ENCODE measurements at places on chromosomes 16 and 17. TPM values are rescaled to one million over a fixed set of nuclear protein-coding genes. Genes with fewer than 3 reads are reported as not detected.

EDC4 gene
- 38.0 TPM for total RNA-seq

SPNS2 gene
- under 0.01 TPM for total RNA-seq

SLC25A39 gene
- total RNA-seq: 47.0 TPM

C1QL1 gene
- 1.3 TPM for total RNA-seq

NLRP1 gene
- total RNA-seq: 11.8 TPM

- H3K27me3 ChIP-seq: peaks cover 12% of the 10 kb centered on the region
- H3K4me1 ChIP-seq: no peaks in the 10 kb centered on the region
- no peak overlapping the region for H3K4me3 ChIP-seq
- H3K36me3 ChIP-seq: no peaks in the 10 kb centered on the region
- H3K27ac ChIP-seq: no peak overlapping the region
Measured at GRCh38 chr17:50310455-50311111, 35.3 kb upstream of the XYLT2 start.

GRCh38 chr17:50834429-50835300 is 721 bp upstream of the WFIKKN2 start:
- no peaks in the 10 kb centered on the region for H3K36me3 ChIP-seq
- peak overlapping the region; percentile 12 for H3K4me3 ChIP-seq
- H3K27ac ChIP-seq: no peak overlapping the region
- peak; percentile 67 for DNase-seq

DNA sequence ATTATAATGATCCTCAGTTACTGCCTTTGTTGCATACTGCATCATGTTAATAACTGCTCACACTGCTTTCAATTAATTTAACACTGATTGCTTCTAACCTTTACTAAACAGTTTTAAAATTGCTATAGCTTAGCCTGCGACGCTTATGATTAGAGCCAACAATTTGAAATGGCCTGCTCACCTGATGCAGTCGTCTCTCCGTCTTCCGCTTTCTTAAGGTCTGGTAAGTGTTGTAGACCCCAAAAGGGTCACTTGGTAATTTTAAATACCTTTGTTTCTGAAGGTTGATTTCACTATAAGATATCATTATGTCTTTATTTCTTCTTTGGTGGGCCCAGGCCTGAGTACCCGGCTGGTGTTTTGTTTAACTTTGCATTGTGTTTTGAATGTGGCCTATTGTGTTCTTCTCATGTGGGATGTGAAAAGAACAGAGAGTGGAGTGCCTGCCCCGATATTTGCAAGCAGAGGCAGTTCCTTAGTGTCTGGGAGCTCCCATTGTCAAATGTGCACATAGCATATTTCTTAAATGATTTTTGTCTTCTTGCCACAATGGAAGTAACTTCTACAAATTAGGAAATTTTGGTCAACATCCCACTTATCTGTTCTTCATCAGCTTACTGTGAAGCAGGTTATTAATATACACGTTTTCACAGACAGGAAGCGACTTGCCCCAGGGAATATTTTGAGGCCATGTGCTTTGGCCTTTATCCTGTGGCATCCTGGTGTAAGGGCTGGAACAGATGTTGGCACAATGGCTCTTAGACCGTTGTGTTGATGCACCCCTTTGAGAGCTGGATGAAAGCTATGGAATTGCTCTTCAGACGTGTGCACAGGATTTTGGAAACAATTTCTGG is 2.9 kb downstream of the PHKB start:
- H3K36me3 ChIP-seq: peaks cover 2% of the 10 kb centered on the region
- H3K4me1 ChIP-seq: peaks cover 5% of the 10 kb centered on the region
- no peak overlapping the region for H3K4me3 ChIP-seq
- no peak overlapping the region for H3K27ac ChIP-seq
- H3K27me3 ChIP-seq: no peaks in the 10 kb centered on the region
- no peak for DNase-seq

DNA sequence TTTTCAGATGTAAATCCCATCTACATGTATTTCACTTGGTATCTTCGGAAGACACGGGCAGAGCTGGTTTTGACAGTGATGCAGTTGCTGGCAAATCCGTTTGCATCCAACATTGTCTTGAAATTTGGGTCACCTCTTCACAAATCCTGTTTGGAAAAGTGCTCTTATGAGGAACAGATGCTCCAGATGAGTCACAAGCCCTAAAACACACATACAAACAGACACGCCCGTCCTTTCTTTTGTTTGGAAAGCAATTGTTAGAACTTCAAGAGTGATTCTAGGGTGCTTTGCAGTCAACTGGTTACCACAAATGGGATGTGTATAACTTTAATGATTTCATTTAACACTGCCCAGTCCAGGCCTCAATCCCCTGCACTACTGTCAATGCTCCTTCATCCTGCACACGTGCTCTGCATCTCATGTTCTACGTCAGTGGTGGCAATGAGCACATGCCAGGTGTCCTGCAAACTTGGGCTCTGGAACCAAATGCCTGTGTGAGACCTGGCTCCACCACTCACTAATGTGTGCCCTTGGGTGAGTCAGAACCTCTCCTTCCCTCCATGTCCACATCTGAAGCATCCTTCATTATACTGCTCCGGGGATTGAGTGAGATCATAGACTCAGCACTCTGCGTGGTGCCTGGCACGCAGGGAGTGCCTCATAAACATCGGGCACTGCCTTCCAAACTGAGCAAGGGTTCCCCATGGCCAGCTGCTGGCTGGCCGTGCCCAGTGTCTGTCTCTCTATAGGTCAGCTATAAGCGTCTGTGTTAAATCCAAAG is 19.3 kb upstream of the FOXF1 start:
- H3K4me3 ChIP-seq: no peak overlapping the region
- DNase-seq: no peak
- no peaks in the 10 kb centered on the region for H3K27me3 ChIP-seq
- peaks cover 5% of the 10 kb centered on the region for H3K36me3 ChIP-seq
- H3K27ac ChIP-seq: no peak overlapping the region

DNA sequence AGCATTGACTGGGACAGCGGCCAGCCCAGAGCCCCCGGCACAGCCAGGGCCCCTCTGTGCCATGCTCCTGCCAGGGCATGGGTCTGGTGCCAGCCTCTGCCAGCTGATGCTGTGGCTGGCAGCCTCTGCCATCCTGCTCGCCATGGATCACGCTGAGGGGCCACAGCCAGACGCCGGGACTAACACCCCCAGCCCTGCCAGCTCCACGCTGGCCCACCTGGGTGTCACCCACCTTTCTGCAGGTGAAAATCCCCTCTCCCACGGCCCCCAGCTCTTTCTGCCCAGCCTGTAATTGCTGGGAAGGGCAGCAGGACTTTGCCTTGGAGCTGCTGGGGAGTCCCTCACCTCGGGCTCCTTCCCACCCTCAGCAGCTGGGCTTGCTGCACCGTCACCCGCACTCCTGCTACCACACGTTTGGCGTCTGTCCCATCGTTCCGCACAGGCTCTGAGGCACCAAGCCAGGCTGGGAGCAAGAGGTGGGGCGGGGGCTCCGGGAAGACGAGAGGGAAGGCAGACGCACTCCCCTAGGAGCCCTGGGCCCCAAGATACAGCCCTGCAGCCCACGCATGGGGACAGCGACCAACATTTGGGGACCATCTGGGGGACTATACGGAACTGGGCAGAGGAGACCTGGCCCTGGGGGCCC is 42.0 kb upstream of the ACSF3 start:
- H3K4me1 ChIP-seq: no peaks in the 10 kb centered on the region
- no peaks in the 10 kb centered on the region for H3K36me3 ChIP-seq
- H3K27ac ChIP-seq: no peak overlapping the region
- no peaks in the 10 kb centered on the region for H3K27me3 ChIP-seq

GRCh38 chr16:73028263-73028662 is 19.7 kb downstream of the ZFHX3 start:
- no peak for DNase-seq
- H3K27me3 ChIP-seq: no peaks in the 10 kb centered on the region
- H3K4me3 ChIP-seq: no peak overlapping the region
- H3K36me3 ChIP-seq: no peaks in the 10 kb centered on the region

DNA sequence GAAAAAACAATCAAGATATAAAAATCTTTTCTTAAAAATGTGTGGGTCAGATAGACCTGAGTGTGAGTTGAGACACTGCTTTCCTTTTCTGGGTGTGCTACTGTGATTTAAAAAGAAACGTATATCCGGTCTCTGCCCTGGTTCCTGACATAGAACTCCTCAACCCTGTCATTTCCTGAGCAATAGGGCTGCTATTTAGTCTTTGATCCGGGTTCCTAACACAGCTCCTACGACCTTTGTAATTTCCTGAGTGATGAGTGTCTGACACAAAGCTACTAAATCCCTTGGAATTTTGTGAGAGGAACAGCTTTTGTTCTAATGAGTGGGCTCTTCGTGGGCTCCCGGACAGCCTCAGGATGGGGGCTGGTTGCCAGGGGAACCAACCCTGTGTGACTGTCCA is 93.9 kb upstream of the FA2H start:
- H3K27ac ChIP-seq: no peak overlapping the region
- H3K4me1 ChIP-seq: no peaks in the 10 kb centered on the region
- no peak overlapping the region for H3K4me3 ChIP-seq
- no peaks in the 10 kb centered on the region for H3K36me3 ChIP-seq

DNA sequence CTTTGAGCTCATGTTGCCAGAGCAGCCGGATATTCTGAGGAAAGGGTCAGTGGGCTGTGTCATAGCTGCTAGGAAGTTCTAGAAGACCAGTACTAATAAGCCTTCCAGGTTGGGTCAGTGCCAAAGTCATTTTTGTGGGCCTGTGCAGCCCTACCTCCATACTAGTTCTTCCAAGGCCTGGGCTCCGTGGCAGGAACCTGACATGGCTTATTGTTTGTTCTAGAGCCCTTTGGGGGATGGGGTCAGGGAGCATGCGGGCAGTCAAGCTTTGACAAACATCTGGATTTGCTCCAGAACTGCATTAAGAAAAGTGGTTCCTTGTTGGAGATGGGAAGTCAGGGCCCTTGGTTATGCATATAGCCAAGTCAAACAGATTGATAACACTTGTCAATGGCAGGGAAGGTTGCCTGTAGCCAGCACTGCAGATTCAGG is 7.6 kb downstream of the ALKBH5 start:
- DNase-seq: no peak
- peaks cover 15% of the 10 kb centered on the region for H3K4me1 ChIP-seq
- H3K27ac ChIP-seq: no peak overlapping the region
- peaks cover 8% of the 10 kb centered on the region for H3K36me3 ChIP-seq
- no peak overlapping the region for H3K4me3 ChIP-seq

All from fibroblast of lung (primary cell).